Activated CD4-positive, alpha-beta T cell treated with anti-CD3 and anti-CD28 coated beads, Interleukin-2, amount 50 U/mL, for 24 hours (primary cell): ENCODE measurements at places on chromosomes 2 and 18.

DNA sequence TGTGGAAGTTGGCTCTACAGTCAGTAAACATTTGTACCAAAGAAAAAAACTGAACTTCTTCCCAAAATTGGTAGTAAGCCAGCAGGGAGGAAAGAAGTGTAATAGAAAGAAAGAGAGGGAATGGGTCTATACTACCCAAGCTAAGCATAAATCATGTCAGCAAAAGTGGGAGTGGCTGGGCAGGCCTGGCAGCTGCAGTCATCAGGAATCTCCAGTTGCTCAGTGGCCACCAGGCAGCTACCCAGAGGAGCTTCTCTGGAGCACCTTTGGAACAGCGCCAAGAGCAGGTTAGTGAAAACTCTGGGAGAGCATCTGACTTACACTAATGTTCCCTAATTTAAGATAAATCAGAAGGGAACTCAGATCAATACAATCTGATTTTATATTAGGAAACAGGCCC, 14.3 kb downstream of the FRZB start:
- no peak for DNase-seq

DNA sequence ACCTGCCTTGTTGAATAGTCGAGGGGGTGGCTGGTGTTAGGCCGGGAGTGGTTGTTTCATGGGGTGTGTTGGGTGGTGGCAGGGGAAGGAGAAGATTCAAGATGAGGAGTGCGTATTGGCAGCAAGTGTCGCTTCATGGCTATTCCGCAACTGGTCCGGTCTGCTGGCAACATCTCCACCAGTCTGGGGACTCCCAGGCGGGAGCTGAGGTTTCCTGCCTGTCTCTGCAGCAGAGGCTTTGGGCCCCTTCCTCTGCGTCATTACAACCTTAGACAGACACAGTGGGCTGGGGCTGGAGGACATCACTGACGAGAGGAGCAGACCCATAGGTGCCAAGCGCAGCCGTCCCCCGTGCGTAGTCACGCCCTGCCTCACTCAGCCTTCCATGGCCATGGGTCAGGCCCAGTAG, 64.0 kb upstream of the MCFD2 start:
- DNase-seq: no peak

GRCh38 chr2:30266051-30266621, 34.8 kb downstream of the LBH start:
- no peak for DNase-seq

DNA sequence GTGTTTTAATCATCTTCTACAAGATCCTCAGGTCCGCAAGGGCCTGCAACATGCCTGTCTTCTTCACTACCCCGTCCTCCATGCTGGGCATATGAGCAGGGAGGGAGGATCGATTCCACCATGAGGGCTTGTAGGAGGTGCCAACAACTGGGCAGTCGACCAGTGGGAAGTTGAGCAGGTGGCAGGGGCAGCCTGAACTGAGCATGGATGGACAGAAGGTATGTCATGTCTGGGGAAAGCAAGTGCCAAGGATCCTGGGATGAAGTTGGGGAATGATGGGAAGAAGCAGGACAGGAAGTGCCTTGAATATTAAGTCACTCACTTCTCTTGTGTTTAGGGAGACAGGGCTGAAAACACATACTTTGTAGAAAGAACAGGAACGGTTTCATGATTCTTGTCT, 44.7 kb downstream of the CTIF start:
- DNase-seq: no peak

DNA sequence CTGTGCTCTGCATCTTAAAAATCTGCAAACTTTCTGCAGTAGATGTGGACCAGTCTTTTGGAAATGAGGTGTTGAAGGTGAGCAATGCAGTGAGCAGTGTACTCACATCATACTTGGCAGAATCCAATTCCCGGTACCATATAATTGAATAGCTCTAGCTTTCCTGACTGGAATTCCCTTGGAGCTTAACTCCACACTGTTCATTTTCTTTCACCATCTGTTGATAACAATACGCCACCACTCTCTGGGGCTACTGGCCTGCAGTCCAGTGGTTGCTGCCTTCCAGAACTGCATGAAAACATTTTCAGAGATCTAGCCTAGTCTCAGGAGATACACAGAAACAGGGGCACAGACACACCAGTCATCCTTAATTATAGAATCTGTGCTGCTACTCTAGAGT, 820.0 kb upstream of the NXPH2 start:
- DNase-seq: no peak

DNA sequence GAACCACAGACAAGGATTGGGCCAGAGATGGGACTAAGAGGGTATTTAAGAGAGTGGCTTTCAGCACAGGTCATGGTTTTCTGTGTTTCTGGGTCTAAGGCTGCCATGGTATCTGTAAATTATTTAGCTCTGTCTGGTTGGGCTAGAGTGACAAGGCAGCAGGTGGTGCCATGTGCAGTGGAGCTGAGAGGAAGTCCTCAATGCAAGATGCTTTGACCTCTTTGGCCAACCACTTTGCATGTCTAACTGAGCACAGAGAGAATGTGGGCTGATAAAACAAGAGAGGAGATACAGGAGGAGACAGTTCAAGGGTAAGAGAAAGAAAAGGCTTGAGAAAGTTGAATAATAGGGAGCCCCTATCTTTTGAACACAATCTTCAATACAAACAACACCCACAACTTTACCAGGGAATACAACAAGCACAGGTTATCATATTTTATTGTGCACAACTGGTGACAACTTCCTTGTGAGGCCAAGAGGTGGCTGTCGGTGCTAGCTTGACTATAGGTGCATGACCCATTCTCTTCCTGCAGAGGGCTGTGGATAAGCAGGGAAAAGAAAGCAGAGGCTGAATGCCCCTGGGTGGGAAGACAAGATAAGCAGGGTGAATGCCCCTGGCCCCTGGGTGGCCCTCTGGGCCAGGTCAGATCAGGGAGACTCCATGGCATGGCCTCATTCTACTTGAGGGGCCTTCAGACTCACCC, 12.3 kb downstream of the FLACC1 start:
- no peak for DNase-seq

GRCh38 chr2:126835261-126835660, 63.4 kb upstream of the TEX51 start:
- DNase-seq: no peak

- DNase-seq: no peak
Observed at GRCh38 chr2:146927080-146927711, 917.6 kb upstream of the ACVR2A start.

- no peak for DNase-seq
Observed at GRCh38 chr2:191051825-191052778, 38.1 kb upstream of the STAT1 start.

GRCh38 chr18:34707670-34708069, 2.4 kb upstream of the DTNA start:
- no peak for DNase-seq

- no peak for DNase-seq
Observed at GRCh38 chr2:82839036-82839435, 1620.0 kb downstream of the SUCLG1 start.

DNA sequence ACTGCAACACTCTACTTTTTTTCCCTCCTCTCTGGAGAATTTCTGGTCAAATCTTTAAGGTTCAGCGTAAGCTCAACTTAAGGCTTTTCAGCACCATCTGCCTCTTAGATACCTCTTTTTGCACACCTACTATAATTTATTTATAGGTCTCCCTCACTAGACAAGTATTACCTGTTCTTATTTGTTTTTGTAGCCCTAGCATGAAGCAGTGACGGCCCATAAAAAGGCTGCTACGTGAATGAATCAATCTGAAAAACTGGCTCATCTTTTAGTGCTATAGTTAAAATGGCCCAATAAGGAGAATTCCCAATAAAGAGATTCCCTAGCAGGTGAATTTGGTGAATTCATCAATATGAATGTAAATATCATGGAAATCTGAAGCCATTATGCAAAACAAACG, 6.5 kb downstream of the RNF149 start:
- no peak for DNase-seq

- no peak for DNase-seq
Observed at GRCh38 chr18:58177004-58177717, 133.1 kb downstream of the NEDD4L start.

GRCh38 chr18:79937103-79937860, 14.2 kb downstream of the SLC66A2 start:
- no peak for DNase-seq

GRCh38 chr2:218370410-218371063, 11.5 kb upstream of the SLC11A1 start:
- DNase-seq: no peak

GRCh38 chr2:209680596-209680995, 91.0 kb upstream of the UNC80 start:
- no peak for DNase-seq

DNA sequence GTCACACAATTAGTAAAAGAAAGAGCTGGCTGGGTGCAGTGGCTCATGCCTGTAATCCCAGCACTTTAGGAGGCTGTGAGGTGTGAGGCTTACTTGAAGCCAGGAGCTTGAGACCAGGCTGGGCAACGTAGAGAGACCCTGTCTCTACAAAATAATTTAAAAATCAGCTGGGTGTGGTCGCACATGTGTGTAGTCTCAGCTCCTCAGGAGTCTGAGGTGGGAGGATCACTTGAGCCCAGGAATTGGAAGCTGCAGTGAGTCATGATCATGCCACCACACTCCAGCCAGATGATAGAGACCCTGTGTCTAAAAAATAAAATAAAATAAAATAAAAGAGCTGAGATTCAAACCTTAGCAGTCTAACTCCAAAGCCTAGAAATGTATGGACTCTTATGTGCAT, 39.0 kb upstream of the NEDD4L start:
- DNase-seq: no peak

GRCh38 chr2:181468811-181469210, 11.6 kb downstream of the ITGA4 start:
- DNase-seq: no peak
